ENCODE measurements at places on chromosomes 4 and X. TPM values are rescaled to one million over a fixed set of nuclear protein-coding genes. Genes with fewer than 3 reads are reported as not detected.

The NUDT11 gene
- 7.2 TPM for total RNA-seq

GRCh38 chr4:118237531-118237930 is 115.3 kb downstream of the PRSS12 start:
- DNase-seq = no peak

The DGKQ gene
- total RNA-seq = 176 TPM

- no peak for DNase-seq
These were observed 34.1 kb upstream of the GUCY1B1 start for GRCh38 chr4:155724731-155725130.

The ESX1 gene
- total RNA-seq = not detected

- DNase-seq = no peak
These were observed 40.4 kb upstream of the PCDH18 start for GRCh38 chr4:137572647-137573046.

- DNase-seq = no peak
These were observed 136.1 kb downstream of the MAD2L1 start for GRCh38 chr4:119930546-119930945.

DNA sequence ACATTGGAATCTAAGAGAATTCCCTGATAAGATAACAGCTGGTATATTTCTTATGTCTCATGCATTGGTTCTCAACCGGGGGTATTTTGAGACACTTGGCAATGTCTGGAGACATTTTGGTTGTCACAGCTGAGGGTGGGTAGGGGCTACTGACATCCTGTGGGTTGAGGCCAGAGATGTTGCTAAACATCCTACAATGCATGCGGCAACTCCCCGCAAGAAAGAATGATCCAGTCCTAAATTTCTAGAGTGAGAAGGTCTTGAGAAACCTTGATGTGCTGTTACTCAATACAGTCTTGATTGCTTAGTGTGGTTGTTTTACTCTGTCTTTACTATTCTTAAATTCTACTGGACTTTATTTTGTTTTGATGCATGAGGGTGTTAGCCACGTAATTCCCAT is 287.2 kb downstream of the FRMPD4 start:
- no peak for DNase-seq

GRCh38 chr4:94453391-94453963 is 1.7 kb downstream of the PDLIM5 start:
- no peak for DNase-seq

Measured in stomach (tissue), 19 donors.